ENCODE measurements at places on chromosomes 13 and 19. TPM values are rescaled to one million over a fixed set of nuclear protein-coding genes. Genes with fewer than 3 reads are reported as not detected.

DNA sequence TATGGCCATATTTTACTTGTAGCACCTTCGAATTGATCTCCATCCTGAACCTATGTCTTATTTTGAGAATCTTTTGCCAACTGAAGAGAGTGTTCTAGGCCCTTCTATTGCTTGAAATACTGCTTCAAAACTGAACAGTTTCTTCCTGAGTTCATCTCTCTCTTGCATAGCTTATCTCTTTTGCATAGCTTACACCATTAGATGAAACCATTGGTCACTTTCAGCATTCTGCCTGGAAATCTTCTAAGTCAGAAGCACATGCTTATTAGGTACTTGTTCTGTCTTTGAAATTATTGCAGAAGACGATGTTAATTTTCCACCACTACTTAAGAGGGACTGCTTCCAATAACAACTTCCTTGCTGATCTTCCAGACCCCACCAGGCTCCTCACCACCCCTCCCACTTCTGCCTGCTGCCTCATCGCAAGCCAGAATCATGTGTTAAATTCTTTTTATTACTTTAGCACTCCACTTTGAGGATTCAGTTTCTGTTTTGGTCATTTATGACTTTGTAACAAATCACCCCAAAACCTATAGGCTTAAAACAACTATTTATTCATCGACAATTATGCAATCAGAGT lies 122.4 kb upstream of the MAB21L1 start:
- DNase-seq: no peak

DNA sequence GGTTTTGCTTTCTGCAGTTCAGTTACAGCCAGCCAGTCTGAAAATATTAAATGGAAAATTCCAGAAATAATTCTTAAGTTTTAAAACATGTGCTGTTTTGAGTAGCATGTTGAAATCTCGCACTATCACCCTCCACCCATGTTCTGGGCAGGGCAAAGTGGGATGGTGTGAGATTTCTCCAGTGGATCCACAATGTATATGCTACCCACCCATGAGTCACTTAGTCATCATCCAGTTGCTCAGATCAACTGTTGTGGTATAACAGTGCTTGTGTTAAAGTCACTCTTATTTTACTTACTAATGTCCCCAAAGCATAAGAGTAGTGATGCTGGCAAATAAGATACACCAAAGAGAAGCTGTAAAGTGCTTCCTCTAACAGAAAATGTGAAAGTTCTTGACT lies 56.4 kb downstream of the CYSLTR2 start:
- no peak for DNase-seq

DNA sequence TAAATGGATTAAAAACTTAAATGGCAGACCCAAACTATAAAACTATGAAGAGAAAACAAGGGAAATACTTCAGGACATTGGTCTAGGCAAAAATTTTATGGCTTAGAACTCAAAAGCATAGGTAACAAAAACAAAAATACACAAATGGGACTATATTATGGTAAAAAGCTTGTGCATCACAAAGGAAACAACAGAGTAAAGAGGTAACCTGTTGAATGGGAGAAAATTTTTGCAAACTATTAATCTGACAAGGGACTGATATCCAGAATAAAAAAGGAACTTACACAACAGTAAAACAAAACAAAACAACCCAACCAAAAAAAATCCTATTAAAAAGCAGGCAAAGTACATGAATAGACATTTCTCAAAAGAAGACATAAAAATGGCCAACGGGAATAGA lies 9.3 kb upstream of the ZNF546 start:
- no peak for DNase-seq

The GPR183 gene
- 11.7 TPM for total RNA-seq

The CDC42EP5 gene
- 14.9 TPM for total RNA-seq

The CALR3 gene
- not detected for total RNA-seq

Measured in mucosa of gallbladder (tissue), 1 donor.